ENCODE measurements at places on chromosomes 6 and 20.

GRCh38 chr20:13009682-13010406, 1.1 kb downstream of the SPTLC3 start:
- peak; percentile 55 for DNase-seq

- DNase-seq = no peak
Measured at GRCh38 chr6:78199044-78199443, 546.2 kb downstream of the MEI4 start.

DNA sequence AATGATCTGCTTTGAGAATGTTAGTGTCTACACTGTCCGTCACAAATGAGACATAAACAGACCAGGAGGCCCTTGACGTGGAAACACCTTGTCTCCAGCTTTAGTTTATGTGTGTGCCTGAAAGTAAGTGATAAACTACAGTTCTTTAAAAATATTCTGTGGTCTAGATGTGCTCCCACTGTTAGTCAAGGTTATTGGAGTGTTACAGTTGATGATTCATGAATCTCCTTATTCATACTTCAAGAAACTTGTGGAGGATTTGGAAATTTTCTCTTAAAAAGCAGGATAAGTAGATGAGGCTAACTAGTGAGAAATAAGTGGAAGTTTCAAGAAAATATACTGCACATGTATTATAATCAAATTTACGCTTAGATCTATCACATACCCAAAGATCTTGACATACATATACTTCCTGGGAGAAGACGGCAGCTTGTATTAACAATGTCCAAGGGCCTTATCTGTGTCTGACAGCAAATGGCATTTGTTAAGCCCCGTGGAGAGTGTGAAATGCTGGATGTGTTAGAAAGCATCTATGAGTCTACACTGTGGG, 90.5 kb upstream of the MBOAT1 start:
- no peak for DNase-seq

GRCh38 chr6:11050731-11051130, 6.6 kb upstream of the ELOVL2 start:
- DNase-seq = no peak

- DNase-seq = no peak
Measured at GRCh38 chr20:48898210-48898609, 23.3 kb upstream of the ARFGEF2 start.

GRCh38 chr6:166958926-166959861, 2.8 kb upstream of the RNASET2 start:
- DNase-seq = no peak

- DNase-seq = peak; percentile 6
Measured at GRCh38 chr6:142819603-142820337, 125.2 kb downstream of the HIVEP2 start.

GRCh38 chr6:33642897-33643296, 21.8 kb downstream of the ITPR3 start:
- no peak for DNase-seq

DNA sequence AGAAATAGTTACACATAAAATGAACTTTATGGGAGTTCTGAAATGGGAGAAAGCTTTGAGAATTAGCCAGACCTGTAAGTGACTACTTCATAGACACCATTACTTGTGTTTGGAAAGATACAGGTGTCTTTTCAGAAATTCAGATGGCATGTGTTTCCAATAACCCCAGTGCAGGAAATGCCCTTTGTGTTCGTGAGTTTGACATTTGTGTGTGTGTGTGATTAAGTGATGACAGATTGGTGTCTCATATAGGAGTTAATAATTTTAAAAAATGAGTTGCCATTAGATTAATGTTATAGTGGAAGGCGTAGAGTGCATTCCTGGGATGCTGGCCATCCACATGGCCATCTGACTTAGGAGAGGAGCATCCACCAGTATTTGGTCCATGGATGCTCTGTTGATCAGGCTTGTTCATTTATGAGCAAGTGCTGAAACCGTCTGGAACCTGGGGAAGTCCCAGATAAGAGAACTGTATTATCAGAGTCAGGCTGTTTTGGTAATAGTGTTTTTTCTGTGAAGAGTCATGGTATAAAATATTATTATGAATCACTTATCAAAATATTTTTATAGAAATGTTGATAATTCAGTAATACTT, 3.1 kb downstream of the STK4 start:
- DNase-seq = no peak

- no peak for DNase-seq
Measured at GRCh38 chr20:11217326-11218172, 543.8 kb upstream of the JAG1 start.

GRCh38 chr20:49868964-49869363, 46.4 kb downstream of the SPATA2 start:
- no peak for DNase-seq

DNA sequence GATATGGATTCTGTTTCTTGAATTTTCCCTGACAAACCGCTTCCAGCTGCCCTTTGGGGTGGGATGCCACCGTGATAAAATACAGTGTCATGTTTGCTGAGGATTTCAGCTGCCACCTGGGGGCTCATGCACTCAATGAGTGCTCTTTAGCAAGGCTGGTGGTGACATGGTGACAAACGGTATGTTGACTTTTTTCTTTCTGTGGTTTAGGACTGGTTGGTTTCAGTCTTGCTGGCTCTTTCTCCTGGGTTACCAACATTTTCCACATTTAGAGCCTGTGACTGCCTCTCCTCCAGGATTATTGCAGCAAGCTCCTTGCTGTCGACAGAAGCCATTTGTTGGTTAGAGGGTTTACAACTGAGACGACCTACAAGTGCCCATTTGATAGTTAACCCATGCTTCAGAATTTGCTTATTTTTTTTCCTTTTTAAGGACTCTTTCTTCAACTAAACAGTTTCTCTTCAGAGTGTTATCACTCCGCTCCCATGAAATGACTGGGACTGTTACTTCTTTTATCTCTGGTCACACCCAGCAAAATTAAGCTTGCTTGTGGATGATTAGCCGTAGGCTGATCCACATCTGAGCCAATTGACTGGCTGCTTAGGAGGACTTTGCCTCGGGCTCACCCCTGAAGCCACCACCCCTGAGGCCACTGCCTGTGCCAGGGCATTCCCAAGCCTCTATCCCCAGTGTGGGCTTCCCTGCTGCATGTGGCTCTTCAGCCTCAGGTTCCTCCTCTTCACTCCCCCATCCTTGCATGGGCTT, 48.4 kb upstream of the CDYL start:
- DNase-seq = peak; percentile 72

DNA sequence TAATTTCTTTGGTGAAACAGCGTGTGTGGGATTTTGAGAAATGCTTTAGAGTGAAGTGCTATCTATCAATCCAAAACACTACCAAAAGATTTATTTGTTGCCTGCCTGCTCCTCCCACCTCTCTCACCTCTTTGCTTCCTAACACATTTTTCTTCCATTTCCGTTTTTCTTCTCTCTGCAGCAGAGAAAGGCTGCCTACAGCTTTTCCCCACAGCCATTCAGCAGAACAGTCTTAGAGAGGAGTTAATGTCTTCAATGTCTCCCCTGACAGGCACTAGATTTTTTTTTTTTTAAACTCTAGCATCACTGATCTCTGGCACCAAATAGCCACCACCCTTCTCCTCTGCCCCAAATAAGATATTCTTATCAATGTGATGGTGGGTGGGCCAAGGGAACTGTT, 327.8 kb upstream of the MAN1A1 start:
- DNase-seq = no peak

GRCh38 chr6:113871975-113872374, 14.8 kb downstream of the MARCKS start:
- DNase-seq = no peak

DNA sequence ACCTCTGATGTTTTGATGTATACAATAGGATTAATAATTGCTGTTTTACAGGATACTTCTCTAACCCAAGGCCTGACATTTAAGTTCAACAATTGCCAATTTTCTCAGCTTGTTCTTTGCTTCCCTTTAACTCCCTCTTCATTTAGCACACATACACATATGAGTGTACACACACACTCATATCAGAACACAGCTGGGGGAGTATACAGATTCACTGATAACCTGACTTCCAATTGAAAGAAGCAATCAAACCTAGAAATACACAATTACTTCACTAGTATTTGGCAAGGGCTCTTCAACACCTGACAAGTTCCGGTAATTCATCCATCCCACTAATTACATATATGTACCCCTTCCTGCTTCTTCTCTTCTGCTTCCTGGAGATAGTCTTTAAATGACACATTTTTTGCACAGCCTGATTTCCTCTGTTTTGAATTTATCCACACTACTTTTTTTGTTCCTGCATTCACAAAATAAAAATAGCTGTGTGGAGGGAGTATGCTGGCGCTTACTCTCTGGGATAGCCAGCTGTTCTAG, 11.2 kb downstream of the UST start:
- no peak for DNase-seq

DNA sequence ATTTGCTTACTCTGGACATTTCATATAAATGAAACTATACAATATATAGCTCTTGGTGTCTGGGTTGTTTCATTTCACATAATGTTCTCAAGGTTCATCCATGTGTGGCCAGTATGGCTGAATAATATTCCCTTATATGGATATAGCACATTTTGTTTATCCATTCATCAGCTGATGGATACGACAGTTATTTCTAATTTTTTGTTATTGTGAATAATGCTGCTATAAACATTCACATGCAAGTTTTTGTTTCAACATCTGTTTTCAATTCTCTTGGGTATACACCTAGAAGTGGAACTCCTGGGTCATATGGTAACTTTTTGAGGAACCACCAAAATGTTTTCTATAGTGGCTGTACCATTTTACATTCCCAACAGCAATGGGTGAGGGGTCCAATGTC, 101.1 kb downstream of the CDK19 start:
- no peak for DNase-seq

- no peak for DNase-seq
Measured at GRCh38 chr6:66210964-66211363, 503.9 kb upstream of the EYS start.

All from NCI-H2029 (cell line).